NCI-H1930 (cell line): ENCODE measurements at places on chromosomes 4 and X.

DNA sequence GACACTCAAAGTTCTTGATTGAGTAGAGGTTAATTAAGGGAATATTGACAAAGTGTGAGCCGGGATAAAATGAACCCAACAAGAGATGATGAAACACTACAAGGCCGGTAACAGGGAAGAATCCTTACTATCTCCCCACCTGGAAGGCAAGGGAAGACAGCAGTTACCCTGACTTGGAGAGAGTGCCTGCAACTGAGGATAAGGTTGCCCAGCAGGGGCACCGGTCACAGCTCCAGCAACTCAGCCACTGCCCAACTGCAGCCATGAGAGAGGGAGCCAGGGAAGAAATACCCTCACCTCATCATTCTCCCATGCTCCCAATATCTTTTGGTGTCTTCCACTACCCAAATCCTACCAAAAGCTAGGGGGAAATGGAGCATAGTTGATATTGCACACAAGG lies 212.7 kb downstream of the KCTD8 start:
- no peak for DNase-seq

DNA sequence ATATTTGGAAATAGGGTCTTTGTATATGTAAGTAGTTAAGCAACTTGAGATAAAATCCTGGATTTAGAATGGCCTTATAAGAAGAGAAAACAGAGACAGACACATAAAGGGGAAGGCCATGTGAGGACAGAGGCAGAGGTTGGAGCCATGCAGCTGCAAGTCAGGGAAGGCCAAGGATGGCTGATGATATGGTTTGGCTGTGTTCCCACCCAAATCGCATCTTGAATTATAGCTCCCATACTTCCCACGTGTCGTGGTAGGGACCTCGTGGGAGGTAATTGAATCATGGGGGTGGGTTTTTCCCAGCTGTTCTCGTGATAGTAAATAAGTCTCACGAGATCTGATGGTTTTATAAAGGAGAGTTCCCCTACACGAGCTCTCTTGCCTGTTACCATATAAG lies 76.3 kb downstream of the STK32B start:
- DNase-seq: no peak

GRCh38 chr4:183599284-183599683 lies 59.7 kb downstream of the RWDD4 start:
- DNase-seq: no peak

DNA sequence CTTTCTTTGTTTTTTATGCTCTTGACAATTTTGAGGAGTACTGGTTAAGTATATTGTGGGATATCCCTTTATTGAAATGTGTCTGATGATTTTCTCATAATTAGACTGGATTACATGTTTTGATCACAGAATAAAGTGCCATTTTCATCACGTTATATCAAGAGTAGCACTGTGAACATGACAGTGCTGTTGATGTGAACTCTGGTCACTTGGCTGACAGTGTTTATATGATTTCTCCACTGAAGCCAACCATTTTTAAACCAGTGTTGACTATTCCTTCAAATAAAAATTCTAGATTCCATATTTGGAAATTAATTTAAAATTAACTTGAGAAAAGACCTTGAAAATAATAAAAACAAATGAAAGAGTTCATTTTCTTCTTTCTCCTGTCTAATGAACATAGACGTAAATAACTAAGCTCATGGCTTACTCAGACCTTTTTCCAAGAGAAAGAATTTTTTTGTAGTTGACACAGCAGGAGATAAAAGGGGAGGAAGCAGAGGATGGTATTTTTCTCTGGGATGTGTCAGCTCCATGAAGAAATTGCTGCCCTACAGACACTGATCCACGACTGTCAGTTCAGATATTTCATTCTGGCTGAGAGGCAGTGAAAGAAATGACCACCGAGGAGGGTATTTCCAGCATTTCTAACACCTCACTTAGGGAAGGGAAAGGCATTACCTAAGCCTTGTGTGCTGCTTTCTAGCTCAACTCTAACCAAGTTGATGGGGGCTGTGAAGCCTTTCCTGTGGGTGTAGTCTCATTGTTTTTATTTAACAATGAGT lies 150.9 kb upstream of the ANK2 start:
- DNase-seq: no peak

DNA sequence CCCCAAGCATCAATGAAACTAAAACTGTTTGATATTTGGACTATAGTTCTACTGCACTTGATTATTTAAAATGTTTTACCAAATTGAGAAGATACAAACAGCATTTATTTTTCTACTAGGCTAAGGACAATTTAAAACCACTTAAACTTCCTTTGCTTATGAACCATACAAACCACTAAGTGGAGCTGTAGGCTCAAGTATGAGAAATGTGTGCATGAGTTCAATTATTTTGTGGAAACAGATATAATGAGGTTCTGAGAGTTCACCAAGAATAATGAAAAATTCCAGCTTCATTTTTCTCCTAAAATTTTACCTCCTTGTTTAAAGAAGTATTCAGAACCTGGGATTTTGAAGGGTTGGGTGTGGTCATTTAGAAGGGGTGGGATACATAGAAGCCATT lies 63.1 kb downstream of the SERPINA7 start:
- DNase-seq: no peak
